ENCODE measurements at places on chromosomes 12 and 14. TPM values are rescaled to one million over a fixed set of nuclear protein-coding genes. Genes with fewer than 3 reads are reported as not detected.
A peak's percentile ranks its signal among the peaks of the same experiment; 100 is the strongest.

GRCh38 chr14:101001311-101002069 lies 98.0 kb upstream of the RTL1 start:
- DNase-seq: no peak

DNA sequence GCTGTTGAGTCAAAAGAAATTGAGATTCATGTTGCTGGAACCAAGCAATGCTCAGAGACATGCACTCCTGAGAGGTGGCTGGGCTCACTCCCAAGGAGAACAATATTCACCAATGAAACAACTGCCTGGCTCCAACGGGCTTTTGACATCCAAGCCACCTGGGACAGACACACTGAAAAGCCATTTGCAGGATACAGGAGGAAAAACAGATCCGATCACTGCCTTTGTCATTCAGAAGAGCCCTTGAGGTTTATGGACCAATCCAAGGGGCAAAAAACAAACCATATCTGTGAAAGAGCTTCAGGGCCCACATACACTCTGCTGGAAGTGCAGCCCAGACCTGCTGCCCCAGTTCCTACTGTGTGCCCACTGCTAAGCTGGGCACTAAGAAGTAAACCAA lies 277.5 kb downstream of the NUAK1 start:
- no peak for DNase-seq

Gene GALNT8
- 4.7 TPM for total RNA-seq

GRCh38 chr14:50139192-50139591 lies 22.8 kb upstream of the VCPKMT start:
- DNase-seq: no peak

- no peak for DNase-seq
These were observed 41.7 kb downstream of the ZCRB1 start for GRCh38 chr12:42284157-42284556.

GRCh38 chr12:97642911-97643310 lies 180.3 kb downstream of the RMST start:
- no peak for DNase-seq

- no peak for DNase-seq
These were observed 63.5 kb upstream of the MYF6 start for GRCh38 chr12:80643961-80644360.

Gene TGM1
- 0.52 TPM for total RNA-seq

DNA sequence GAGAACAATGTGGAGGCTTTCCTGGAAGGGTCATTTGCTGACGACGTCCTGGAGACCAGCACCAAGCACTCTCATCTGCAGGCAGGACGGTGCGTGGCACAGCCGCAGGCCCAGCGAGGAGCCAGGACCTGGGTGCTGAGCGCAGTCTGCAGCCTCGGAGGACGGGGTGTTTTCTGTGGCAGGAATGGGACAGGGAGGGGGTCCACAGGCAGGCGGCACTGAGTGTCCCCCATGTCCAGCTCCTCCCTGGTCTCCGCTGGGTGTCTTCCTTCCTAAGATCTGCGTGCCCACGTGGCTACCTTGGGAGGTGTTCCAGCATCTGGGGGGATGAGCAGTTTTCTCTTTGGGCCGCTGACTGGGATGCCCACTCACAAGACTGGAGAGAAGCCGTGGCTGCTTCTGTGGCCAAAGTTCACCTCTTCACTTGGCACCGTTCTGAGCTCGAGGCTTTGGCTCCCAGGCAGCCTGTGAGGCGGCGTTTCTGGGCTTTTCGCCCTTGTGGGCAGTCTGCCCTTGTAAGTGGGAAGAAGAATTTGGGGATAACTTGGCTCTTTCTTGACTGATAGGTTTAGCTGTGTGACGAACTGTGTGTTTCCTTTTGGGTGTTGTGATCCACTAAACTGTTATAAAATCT lies 72.2 kb downstream of the NOC4L start:
- DNase-seq: no peak

GRCh38 chr12:128445415-128446127 lies 178.6 kb downstream of the TMEM132C start:
- DNase-seq: no peak

DNA sequence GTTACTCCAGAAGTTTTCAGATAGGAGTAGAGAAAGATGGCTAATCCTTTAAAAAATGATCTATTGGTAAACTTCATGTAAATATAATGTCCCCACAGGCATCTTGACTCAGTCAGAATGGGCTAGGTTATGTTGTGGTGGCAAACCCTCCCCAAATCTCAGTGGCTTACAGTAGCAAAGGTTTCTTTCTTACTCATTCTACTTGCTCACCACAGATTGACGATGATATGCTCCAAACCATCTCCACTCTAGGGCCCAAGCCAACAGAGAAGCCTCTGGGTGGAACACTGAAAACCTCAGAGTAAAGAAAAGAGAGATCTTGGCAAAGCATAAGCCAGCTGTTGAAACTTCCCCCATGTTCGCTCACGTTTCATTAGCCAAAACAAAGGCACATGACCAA lies 146.4 kb downstream of the EMP1 start:
- no peak for DNase-seq

- DNase-seq: no peak
These were observed 58.0 kb upstream of the PARP11 start for GRCh38 chr12:3931206-3931605.

Gene CABP1
- 1.7 TPM for total RNA-seq

GRCh38 chr12:94245631-94246383 lies 97.4 kb downstream of the PLXNC1 start:
- no peak for DNase-seq

GRCh38 chr14:97380539-97380941 lies 583.4 kb downstream of the VRK1 start:
- no peak for DNase-seq

GRCh38 chr14:50775357-50775756 lies 55.6 kb downstream of the NIN start:
- DNase-seq: no peak

GRCh38 chr14:91356181-91356763 lies 61.3 kb downstream of the CCDC88C start:
- DNase-seq: peak; percentile 38

GRCh38 chr14:45686771-45687170 lies 433.8 kb upstream of the MIS18BP1 start:
- no peak for DNase-seq

DNA sequence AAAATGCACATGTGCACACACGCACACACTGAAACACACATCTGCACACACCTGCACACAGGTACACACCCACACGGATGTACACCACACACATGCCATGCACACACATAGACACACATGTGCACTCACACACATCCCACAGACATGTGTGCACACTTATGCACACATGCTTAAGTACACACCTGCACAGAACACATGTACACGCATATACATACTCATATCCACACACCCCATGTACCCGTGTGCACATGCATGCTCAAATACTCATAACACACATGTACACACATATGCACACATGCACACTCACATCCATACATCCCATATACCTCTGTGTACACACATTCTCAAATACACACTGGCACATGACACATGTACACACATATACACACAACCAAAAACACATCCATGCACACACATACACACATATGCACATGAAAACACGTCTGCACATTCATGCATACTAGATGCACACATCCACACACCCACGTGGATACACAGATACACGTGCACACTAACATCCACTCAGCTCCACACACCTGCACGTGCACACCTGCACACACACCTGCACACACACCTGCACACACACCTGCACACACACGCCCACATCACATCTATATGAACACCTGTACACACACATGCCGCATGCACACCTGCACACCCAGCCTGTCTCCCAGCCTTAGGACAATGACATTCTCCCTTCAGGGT lies 336.7 kb downstream of the ADGRD1 start:
- no peak for DNase-seq

GRCh38 chr14:71416392-71416791 lies 509.1 kb downstream of the PCNX1 start:
- no peak for DNase-seq

Gene C14orf39
- total RNA-seq: not detected

GRCh38 chr14:91841065-91841464 lies 26.3 kb downstream of the TC2N start:
- no peak for DNase-seq

Gene ETFBKMT
- total RNA-seq: 4.9 TPM

GRCh38 chr14:68626386-68626785 lies 166.5 kb downstream of the ZFP36L1 start:
- no peak for DNase-seq

Gene TAS2R8
- total RNA-seq: not detected

Gene FAM90A1
- total RNA-seq: 0.32 TPM

GRCh38 chr12:2053691-2054090 lies 904 bp downstream of the CACNA1C start:
- DNase-seq: peak; percentile 84

DNA sequence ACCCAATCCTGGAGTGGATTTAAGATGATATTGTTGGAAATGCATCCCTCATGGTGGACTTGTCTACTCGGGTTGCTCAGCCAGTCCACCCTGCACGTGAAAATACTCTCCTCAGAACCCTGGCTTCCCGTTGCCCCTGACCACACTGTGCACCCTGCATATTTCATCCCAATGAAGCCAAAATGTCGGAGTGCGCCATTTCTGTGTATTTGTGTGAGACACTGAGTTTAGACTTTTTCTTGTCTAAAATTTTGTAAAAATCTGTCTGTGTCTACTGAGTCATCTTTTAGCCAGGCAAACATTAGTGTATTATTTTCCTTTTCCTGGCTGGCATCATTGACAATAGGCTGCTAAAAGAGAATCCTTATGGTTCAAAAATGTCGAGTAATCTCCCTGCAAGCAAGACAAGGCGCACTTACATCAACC lies 485 bp upstream of the PNMA1 start:
- no peak for DNase-seq

DNA sequence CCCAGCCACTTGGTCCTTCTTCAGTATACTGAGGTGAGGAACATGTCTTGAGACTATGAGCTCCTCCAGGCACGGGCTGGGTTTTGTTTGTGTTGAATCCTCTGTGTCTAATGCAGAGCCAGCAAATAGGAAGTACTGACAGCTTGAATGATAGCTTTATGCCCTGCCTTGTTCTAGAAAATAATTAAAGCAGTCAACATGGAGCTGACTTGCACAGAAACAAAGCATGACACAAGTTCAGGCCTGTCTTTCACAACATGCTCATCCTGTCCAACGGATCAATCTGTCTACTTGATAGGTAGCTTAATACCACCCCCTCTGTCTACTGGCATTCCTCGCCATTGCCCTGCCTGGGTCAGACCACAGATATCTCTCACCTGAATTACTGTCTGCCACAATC lies 140.9 kb downstream of the ESRRB start:
- no peak for DNase-seq

- no peak for DNase-seq
These were observed 18.9 kb downstream of the ABCB9 start for GRCh38 chr12:122947352-122947792.

- peak; percentile 48 for DNase-seq
These were observed 58.0 kb downstream of the TRAFD1 start for GRCh38 chr12:112183141-112184021.

GRCh38 chr12:52918351-52918750 lies 13.5 kb upstream of the KRT8 start:
- DNase-seq: no peak

Gene POMT2
- total RNA-seq: 15.6 TPM

DNA sequence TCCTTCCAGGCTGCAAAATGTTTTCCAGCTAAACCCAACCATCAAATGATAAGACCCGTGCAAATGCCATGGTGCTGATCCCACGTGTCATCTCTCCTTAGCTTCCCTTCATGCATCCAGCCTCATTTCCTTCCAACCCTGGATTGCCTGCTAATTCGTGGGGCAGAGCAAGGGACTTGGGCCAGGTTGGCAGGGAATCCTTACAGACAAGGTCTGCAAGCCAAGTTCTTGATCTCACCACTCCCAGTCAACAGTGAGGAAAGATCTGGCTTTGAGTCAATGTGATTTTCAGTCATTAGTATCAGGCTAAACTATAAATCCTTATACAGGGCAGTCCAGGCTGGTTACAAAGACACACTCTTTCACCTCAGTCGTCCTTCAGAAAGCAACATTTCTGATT lies 150.9 kb downstream of the ANO2 start:
- no peak for DNase-seq

DNA sequence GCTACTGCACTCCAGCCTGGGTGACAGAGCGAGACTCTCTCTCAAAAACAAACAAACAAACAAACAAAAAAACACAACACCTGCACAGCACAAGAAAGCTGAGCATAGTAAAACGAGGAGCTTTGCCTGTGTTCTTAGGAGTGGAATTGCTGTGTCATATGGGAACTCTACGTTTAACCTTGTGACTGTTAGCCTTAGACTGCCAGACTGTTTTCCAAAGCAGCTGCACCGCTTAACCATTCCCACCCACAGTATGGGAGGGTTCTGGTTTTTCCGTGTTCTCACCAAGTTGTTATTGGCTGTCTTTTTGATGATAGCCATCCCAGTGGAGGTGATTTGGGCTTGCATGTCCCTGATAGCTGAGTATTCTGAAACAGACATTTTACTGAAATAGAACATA lies 9.2 kb downstream of the WNT5B start:
- no peak for DNase-seq

DNA sequence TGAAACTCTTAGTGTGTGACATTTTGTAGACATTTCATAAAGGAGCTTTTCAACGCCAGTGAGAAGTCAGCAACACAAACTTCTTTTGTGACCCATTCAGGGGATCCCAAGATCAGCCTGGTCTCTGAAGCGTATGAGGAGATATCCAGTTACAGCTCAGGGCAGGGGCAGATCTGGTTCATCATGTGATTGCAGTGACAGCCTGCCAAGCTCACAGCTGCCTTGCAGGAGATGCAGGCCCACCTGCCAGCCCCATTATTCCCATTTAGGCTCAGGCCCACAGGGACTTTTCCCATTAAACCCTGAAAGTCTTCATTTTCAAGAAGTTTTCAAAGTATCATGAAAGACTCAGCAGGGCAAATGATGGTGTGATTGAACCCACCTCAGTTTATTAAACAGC lies 38.3 kb downstream of the SRGAP1 start:
- no peak for DNase-seq

Gene MYH7
- total RNA-seq: not detected

Gene TAS2R7
- not detected for total RNA-seq

DNA sequence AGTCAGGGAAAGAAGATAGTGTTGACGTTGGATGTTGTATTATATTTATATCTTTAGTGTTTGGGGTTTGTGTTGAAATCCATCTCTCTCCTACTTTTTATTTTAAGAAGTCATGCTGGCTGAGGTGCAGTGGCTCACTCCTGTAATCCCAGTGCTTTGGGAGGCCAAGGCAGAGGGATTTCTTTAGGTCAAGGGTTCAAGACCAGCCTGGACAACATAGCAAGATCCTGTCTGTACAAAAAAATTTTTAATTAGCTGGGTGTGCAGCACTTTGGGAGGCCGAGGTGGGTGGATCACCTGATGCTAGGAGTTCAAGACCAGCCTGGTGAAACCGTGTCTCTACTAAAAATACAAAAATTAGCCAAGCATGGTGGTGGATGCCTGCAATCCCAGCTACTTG lies 23.9 kb downstream of the A2ML1 start:
- no peak for DNase-seq

Measured in aorta (tissue), 5 donors.